ENCODE measurements at places on chromosomes 12 and 14. TPM values are rescaled to one million over a fixed set of nuclear protein-coding genes. Genes with fewer than 3 reads are reported as not detected.
A peak's percentile ranks its signal among the peaks of the same experiment; 100 is the strongest.

DNA sequence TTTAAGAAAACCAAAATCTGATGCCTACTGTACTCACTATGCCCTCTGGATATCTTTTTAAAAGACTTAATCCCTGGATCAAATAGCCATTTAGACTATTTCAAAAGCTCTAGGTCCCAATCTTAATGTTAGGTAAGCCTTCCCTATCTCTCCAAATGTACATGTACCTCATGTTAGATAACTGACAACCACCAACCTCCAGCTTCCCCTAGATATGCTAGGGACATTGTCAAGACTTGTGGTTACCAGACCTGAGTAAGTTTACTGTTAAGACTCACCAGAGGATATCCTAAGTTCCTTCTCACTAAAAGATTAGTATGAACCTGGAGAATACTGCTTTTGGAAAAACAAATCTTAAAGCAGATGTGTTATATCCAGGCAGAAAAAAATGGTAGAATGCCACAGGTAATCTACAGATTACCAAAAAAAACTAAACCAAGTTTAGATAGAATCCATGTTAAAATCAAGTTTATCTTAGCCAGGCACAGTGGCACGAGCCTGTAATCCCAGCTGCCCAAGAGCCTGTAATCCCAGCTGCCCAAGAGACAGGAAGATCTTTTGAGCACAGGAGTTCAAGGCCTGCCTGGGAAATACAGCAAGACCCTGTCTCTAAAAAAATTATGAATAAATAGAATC is 9.7 kb downstream of the NAP1L1 start:
- no peak for DNase-seq

- no peak for DNase-seq
These were observed 164.9 kb downstream of the DYRK2 start for GRCh38 chr12:67813456-67813904.

DNA sequence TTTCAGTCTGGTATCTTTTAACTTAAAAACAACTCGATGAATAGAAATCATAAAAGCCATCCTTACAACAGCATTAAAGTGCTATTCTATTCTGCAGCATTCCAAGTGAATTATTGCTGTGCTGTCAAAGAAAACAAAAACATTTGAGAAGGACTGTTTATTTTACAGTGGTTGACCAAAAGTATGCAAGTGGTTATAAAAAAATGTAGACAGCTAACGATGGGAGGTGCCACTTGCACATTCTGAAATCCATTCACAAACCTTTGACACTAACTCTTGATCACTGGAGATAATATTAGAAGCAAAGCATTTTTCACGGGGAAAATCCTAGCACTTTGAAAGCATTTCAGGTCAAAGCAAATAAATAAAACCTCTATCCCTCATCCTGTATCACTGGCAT is 55.6 kb downstream of the HMGA2 start:
- DNase-seq, result no peak

DNA sequence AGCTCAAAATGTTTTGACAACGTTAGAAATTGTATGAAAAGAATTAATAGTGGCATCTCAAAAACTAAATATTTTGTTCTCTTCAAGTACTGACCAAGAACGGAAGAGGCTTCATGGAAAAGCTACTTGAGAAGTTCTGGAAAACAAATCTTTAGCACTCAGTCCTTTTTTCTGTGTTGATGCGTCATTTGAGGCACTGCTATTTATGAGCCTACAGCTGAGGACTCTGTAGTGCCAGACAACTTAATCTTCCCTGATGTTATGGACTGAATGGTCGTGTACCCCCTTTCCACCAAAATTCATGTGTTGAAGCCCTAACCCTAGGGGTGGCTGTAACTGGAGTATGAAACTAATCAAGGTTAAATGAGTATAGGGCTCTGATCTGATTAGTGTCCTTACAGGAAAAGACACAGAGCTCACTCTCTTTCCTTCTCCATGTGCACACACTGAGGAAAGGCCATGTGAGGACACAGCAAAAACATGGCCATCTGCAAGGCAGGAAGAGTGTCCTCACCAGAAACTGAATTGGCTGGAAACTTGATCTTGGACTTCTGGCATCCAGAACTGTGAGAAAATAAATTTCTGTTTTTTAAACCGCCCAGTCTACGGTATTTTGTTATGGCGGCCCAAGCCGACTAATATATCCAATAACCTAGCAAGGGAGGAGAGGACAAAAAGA is 337.0 kb upstream of the CLEC14A start:
- DNase-seq, result no peak

- no peak for DNase-seq
These were observed 958.4 kb downstream of the SLC6A15 start for GRCh38 chr12:83954071-83954789.

- DNase-seq, result no peak
These were observed 1288.4 kb downstream of the AACS start for GRCh38 chr12:126353604-126354003.

DNA sequence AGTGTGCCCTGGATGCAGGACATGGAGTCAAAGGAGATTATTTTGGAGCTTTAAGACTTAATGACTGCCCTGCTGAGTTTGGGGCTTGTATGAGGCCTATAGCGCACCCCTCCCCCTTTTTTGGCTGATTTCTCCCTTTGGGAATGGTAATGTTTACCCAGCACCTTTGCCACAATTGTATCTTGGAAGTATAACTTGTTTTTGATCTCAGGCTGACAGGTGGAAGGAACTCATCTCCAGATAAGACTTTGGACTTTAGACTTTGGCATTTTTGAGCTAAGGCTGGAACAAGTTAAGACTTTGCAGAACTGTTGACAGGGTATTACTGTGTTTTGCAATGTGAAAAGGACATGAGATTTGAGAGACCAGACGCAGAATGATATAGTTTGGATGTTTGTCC is 110.5 kb downstream of the DERA start:
- no peak for DNase-seq

- no peak for DNase-seq
These were observed 581 bp downstream of the PAPOLA start for GRCh38 chr14:96502621-96503305.

DNA sequence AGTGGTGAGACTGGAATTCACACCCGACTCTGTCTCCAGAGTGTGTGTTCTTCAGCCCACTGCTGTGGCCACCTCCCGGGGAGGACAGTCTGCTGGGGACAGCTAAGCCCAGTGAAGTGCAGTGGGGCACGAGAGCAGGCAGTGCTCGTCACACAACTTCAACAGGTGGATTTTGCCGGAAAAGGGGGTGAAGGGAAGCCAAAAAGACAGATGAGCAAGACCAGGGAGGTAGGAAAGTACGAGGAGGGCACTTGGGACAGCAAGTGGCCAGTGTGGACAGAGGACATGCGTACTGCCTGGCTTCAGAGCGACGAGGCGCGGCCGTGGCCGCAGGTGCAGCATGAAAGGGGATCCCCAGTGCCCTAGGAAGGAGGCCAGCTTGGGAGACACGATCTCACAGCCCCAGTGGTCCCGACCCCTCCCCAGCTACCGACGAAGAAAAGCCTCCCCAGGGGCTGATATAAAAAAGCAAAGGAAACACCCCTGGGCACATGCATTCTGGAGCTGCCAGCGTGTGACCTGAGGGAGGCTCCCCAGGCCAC is 96.1 kb downstream of the FBXL14 start:
- no peak for DNase-seq

DNA sequence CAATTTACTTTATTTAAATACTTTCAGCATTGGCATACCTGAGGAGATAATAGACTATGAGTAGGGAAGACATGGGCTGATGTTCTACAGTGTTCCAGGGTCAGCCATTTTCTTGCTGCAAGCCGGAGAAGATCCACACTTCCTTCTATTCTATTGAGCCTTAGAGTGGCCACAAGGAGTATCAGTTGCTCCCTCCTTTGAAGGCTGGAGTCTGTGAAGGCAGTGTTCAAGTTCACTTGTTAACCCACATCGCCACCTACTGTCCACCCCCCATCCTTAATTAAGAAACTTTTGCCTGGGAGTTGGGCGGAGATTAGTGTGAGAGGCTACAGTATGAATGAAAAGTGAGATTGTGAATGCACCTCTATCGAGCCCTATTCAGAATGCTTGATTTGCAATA is 666.6 kb downstream of the NRXN3 start:
- DNase-seq, result no peak

GRCh38 chr12:71063087-71063486 is 94.7 kb downstream of the TSPAN8 start:
- DNase-seq, result no peak

DNA sequence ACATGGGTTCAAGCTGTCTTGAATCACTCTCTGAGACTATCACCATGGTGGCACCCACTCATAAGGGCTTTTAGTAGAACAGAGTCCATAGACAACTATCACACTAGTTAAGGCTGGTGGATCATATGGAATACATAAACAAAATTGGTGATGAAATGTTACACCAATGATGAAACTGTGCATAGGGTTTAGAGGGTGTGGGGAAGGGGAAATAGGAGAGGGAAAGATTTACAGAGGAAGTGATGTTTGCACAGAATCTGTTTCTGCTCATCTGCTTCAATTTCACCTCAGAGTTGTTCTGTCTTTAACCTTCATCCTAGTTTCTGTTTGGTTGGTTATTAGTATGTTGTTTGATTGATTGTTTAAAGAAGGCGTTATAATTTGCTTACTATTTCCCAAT is 2.4 kb upstream of the RXYLT1 start:
- no peak for DNase-seq

DNA sequence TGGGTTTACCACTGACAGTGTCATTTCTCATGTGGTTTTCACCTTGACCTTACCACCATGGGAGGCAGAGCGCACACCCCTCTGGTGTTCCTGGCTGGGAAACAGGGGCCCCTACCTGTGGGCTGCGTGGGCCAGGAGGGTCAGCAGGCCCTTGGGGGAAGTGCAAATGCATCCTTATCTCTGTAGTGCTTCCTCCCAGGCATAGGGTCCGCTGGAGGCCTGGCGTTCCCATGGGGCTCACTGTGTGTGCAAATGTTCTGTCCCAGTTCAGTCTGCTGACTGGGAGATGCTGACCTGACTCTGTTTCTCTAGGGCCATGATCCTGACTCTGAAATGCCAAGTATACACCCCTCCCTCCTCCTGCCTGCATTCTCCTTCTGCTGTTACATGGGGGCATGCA is 81.3 kb downstream of the SLC25A47 start:
- DNase-seq, result no peak

- no peak for DNase-seq
These were observed 36.3 kb upstream of the CFL2 start for GRCh38 chr14:34750670-34751069.

DNA sequence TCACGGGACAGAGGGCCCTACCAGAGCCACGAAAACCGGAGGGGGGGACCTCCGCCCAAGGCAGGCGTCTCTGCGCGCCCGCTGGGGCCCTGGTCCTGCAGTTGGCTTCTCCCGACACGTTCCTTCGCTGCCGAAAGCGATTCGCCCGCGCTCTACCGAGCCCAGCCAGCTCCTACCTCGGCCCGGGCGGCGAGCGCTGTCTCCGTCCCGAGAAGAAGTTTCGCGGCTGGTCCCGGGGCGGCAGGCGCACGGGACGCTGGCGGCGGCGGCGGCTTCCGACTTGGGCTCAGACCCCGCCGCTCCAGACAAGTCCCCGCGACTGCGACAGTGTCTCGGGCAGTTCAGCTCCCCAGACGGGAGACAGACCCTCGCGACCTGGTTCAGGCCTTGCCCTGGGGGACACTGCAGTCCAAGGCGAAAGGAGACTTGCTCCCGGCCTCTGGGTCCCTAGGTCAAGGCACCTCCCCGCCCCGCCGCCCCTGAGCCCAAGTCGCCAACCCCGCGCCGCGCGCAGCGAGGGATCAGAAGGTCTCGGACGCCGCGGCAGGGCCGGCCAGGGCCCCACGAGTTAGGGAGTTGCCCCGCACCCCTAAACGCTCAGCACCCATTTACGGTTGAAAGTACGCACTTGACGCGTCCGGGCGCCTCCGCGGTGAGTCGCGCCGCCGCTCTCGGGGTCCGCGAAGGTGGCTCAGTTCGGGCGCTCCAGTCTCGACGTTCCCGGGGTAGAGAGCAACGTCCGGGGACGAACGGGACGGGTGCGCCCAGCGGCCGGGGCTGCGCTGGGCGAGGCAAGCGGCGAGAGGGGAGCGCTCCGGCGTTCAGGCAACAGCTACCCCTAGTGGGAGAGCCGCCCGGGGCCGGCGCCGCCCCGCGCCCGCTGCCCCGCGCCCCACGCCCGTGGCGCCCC is 1.4 kb upstream of the DIO3 start:
- DNase-seq, result no peak

DNA sequence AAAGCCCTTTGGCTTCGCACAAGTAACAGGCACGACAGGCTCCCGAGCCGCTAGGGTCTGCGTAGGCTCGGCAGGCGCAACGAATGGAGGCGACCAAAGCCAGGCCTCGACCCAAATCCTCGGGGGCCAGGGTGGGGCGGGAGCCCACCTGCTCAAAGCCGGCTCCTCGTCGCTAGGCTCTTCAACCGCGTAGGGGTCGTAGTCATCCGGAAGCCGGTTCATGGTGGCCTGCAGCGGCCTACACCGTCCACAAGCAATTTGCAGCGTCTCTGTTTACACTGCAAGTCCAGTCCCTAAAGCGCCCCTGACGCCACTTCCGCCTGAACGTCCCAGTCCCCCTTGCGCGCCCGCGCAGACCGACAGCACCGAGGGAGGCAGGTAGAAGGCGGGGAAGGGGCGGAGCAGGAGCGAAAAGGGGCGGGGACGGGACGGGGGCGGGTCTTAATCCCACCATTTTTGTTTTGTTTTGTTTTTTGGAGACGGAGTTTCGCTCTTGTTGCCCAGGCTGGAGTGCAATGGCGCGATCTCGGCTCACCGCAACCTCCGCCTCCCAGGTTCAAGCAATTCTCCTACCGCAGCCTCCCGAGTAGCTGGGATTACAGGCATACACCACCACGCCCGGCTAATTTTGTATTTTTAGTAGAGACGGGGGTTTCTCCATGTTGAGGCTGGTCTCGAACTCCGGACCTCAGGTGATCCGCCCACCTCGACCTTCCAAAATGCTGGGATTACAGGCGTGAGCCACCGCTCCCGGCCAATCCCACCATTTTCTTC is at the start of gene EAPP:
EAPP (minus strand) TSS at position 295 of the 774 bp plus-strand sequence; CDS start at position 222, 73 bp downstream.
- DNase-seq, result peak; percentile 88

DNA sequence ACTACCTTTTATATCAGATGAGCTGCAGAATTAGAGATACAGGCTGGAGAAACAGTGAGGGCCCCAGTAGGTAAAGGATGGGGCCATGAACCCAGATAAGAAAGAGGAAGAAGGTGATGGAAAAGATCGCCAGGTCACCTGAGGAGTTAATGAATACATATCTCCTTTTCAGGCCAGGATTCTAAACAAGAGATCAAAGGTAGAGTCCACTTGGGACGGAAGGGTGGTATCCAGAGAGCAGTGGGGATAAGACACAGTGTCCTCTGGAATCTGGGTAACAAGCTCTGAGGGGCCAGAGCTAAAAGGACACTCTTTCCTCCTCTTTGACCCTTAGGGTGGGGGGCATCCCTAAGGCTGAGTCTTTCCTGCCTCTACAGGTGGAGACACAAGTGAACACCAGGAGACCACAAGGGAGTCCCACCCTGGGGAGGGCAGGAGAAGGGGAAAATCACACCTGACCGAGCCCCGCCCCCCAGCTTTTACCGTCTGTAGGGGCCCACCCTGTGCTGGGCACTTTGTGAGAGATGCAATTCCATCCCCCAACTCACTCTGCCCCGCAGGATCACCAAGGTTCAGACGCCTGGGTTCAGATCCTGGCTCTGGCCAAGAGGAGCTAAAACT is 27.3 kb downstream of the SERPINA1 start:
- DNase-seq, result no peak

- DNase-seq, result no peak
These were observed 2.5 kb downstream of the SFSWAP start for GRCh38 chr12:131713349-131713748.

GRCh38 chr14:99271221-99271941 is 616 bp downstream of the BCL11B start:
- DNase-seq, result no peak

Gene TAS2R42
- not detected for total RNA-seq

Gene CDH24
- total RNA-seq, result 1.7 TPM

Gene CIDEB
- 23.8 TPM for total RNA-seq

Gene DLK1
- total RNA-seq, result not detected

Gene GPRC5A
- total RNA-seq, result 164 TPM

Gene ZFHX2
- 0.63 TPM for total RNA-seq

Gene C1QL4
- total RNA-seq, result 1.1 TPM

Gene KRT73
- total RNA-seq, result not detected

All from omental fat pad (tissue), 4 donors.